ENCODE measurements at places on chromosomes 7 and 10.

GRCh38 chr10:21078410-21079329 is 181.6 kb upstream of the NEBL start:
- no peak for DNase-seq

DNA sequence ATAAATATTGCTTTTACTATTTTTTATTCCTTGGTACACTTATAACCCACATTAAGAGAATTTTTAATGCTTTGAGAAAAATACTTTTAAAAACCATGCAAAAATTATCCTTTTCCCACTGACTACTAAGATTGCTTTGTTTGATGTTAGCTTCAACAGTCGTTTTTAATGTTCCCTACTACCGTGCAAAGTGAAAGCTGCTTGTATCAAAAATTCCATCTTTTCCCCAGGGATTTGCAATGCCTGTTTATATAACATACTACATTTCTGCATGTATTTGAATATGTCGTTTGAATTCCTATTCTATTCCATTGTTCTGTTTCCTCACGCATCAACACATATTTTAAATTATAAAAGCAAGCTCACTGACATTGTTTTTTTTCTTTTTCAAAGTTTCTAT is 54.4 kb downstream of the TFPI2 start:
- no peak for DNase-seq

DNA sequence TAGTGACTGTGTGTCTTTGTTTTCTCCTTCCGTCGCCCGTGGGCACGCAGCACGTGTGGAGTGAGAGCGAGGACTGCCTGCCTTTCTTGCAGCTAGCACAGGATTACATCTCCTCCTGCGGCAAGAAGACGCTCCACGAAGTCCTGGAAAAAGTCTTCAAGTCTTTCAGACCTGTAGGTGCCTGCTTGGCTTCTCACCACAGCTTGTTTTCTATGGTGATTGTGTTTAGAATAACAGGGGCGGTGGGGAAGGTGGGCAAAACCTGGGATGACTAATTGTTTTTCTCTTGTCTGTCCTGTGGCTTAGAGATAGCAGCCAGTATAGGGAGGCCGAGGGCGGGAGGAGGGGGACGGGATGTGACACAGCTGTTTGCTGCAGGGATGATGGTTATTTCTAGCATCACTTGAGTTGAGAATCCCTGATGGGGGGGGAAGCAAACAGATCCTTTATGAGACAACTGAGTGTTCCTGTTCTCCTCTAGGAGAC is 11.4 kb downstream of the MTURN start:
- no peak for DNase-seq

DNA sequence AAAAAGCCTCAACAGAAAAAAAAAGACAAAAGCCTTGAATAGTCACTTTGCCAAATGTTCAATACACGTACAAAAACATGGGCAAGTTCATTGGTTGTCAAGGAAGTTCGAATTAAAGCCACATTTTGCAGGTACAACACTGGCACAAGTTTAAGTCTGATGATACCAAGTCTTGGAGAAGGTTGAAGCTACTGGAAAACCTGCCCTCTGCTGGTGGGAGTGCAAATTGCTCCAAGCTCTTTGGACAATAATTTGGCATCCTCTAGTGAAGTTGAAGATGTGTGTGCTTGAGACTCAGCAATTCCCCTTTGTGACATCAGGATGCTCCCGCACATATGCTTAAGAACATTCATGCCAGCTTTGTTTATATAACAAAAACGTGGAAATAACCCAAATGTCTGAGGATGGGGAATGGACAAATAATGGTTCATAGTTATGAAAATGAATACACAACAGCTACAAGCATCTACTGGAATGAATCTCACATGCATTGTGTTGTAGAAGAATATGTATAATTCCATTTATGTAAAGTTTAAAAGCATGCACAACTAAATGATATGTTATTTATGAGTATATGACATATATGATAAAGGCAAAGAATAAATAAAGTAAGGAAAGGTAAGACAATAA is 120.0 kb upstream of the PLPP4 start:
- peak; percentile 84 for DNase-seq

DNA sequence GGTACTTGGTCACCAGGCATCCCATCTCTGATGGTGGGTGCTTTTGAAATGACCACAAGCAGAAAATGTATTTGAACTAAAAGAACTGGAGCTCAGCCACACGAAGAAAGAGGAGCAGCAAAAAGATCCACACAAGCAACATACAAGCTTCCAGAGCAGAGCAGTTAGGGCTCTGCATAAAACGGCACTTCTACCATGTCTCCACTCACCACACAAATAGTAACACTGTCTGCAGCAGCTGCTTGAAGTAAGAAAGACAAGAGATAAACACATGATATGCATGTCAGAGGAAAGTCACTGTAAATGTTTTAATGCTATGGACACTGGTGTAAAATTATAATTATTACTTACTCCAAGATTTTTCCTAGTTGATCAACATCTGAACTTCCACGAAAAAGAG is 32.5 kb upstream of the FAM133B start:
- DNase-seq: no peak

- no peak for DNase-seq
These were observed 100.3 kb downstream of the HGF start for GRCh38 chr7:81669476-81670105.

DNA sequence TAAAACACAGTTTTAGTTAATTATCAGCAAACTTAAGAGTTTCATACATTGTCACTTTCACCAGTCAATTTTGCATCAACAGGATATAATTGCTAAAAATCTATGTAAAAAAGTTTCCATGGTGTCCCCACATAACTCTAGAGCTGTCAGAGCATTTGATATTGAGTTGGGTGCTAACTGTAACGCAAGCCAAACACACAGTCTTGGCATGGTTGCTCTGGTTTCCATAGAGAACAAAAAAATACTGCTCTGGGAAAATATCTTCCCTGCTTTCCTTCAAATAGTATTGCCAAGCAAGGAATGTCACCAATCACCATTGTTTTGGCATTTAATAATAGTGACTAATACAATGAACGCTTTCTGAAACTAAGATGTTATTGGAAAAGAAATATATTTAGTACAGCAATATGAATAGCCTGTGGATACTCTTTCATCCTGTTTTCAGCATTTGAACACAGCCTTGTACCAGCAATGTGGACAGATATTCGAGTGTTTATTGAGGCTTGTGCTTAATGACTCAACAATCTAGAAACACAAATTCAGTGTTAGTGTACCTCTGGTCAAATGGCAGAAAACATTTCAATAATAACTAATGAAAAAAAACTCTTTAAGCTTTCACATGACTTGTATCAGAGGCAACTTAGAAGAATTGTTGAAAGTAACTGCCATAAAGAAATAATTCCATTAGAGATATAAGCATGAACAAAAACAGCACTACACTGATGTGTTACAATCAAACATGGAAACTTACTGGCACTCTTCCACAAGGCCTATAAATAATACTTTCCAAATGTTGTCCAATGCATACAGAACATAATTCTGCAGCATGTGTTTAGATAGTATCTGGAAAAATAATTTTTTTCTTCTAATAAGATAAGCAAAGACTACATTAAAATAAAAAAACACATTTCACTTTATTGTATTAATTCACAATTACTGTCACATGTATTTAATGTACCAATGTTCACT is 1469.5 kb upstream of the CELF2 start:
- no peak for DNase-seq

- no peak for DNase-seq
These were observed 211.5 kb downstream of the CREB5 start for GRCh38 chr7:28623863-28624262.

- no peak for DNase-seq
These were observed 240.6 kb upstream of the SEMA3C start for GRCh38 chr7:81159402-81159801.

DNA sequence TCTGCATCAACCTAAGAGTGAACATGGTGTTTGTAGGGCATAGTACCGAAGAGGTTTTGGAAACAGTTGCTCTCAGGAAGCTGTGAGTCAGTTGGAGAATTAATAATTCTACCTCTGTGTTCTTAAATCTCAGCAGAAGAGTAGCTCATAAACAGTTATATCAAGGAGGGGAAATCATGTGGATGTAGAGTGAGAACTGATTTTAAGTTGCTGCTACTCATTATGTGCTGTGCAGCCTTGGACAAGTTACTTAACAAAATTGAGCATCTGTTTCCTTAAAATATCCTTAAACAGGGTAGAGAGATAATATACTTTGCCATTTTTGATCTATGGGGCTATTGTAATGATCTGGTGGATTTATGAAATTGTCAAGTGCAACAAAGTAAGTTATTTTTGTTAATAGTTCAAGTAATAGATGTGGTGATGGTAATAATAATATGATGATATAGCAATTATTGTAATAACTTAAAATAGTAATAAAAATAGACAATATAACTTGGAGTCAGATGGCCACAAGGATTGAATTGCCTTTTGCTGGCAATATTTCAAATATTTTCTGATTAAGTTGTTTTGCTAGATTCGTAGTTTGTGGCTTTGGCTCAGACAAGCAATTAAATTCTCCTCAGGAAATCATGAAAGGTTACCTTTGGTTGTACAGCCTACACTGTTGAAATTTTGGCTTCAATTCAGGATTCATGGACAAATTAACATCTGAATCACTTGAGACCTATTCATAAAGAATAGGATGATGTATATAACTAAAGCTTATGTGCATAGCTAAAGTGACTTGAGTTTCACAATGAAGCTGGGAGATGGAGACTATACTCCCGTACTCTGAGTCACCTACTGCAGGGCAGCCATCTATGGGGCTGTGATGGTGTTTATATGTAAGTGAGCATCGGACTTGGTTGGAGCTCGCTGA is 228.5 kb downstream of the CDK14 start:
- no peak for DNase-seq

- no peak for DNase-seq
These were observed 109.1 kb downstream of the ELAPOR2 start for GRCh38 chr7:86950360-86950759.

DNA sequence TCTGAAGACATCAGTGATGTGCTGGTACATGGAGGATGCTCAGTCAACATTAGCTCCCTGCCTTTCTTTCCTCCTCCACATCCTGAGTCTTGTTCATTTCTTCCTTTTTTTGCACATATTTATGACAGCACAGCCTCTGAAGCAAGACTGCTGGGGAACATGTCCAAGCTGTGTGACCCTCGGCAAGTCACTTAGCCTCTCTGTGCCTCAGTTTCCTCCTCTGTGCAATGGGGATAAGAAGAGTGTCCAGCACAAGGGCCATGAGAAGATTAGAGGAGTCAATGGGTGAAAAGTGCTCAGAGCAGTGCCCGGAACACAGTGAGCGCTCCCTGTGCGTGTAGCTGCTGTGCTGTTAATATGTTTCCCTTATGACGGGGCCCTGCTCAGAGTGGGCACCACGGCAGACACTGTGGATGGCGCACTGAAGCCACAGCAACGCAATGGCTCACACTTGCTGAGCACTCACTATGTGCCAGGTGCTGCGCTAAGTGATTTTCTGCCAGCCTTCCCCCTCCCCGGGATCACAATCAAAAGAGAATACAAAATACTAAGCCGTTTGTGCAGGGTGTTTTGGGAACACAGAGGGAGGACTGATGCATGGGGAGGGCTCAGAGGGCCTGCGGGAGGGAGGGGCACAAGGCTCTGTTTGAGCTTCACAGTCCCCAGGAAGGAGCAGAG is 28.7 kb downstream of the ZCCHC24 start:
- no peak for DNase-seq

DNA sequence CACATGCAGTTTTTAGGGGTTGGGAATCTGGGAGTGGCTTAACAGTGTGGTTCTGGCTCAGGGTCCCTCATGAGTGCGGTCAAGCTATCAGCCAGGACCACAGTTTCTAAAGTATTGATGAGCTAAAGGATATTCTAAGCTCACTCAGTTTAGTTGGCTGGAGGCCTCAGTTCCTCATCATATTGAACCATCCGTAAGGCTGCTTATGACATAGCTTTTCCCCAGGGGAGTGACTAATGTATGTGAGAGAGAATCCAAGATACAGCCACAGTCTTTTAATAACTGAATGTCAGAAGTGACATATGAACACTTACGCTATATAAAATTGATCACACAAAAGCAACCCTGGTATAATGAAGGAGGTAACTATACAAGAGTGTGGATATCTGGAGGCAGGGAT is 245.3 kb downstream of the POLR1F start:
- no peak for DNase-seq

- DNase-seq: no peak
These were observed 765.8 kb upstream of the POM121L12 start for GRCh38 chr7:52269669-52270068.

- DNase-seq: no peak
These were observed 18.6 kb upstream of the RAPGEF5 start for GRCh38 chr7:22375359-22376048.

DNA sequence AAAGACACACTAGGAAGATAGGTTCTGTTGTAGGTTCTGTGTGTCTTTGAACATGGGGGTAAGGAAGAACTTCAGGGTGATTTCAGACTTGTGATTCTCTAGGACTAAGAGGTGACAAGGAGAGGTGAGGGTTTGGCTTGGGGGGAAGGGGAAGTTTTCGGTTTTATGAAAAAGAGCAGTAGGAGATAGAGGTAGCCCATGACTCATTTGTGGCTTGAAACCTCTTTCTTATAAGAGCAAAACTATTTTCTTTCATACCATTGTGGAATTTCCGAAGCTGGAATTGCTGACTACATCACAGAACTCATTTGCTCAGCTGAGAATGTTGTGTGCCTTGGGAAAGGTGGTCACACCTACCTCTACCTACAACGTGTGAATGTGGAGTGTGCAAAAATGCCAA is 39.6 kb upstream of the IKZF1 start:
- no peak for DNase-seq

- no peak for DNase-seq
These were observed 76.4 kb downstream of the PRR15 start for GRCh38 chr7:29639886-29640595.

DNA sequence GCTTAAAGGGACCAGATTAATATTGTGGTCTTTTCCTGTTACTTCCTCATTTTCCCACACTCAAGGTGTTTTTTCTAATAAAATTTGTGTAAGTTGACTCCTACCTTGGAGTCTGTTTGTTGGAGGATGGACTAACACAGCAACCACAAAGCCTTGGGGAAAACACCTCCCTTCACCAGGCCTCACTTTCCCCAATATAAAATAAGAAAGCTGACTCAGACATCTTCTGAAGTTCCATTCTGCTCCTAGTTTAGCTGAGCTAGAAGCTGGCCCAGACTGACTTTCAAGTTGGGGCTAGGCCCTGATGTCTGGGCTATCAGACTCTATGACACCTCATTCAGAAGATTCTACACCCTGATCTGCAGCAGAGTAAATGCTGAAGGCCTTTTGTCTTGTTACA is 73.0 kb upstream of the ADRB1 start:
- DNase-seq: no peak

GRCh38 chr7:7417851-7418250 is 117.8 kb downstream of the COL28A1 start:
- no peak for DNase-seq

DNA sequence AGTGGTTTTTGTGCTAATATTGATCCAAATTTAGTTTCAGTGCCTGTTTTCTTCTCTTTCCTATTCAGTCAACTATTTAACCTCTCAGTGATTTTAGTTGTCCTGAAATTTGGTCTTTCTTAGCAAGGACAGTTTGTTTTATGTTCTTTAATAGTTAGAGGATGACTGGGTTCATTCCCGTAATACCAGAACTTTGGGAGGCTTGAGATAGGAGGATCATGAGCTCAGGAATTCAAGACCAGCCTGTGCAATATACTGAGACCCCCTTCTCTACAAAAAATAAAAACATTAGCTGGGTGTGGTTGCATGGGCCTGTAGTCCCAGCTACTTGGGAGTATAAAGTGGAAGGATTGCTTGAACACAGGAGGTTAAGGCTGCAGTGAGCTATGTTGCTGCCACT is 148.3 kb downstream of the EXOC4 start:
- no peak for DNase-seq

GRCh38 chr7:100022621-100023020 is 7.2 kb downstream of the ZKSCAN1 start:
- DNase-seq: no peak
